ENCODE measurements at places on chromosomes 6 and 20. TPM values are rescaled to one million over a fixed set of nuclear protein-coding genes. Genes with fewer than 3 reads are reported as not detected.

Gene MEI4
- not detected for total RNA-seq

GRCh38 chr6:52510213-52510562 lies 66.7 kb downstream of the TRAM2 start:
- no peak for DNase-seq

DNA sequence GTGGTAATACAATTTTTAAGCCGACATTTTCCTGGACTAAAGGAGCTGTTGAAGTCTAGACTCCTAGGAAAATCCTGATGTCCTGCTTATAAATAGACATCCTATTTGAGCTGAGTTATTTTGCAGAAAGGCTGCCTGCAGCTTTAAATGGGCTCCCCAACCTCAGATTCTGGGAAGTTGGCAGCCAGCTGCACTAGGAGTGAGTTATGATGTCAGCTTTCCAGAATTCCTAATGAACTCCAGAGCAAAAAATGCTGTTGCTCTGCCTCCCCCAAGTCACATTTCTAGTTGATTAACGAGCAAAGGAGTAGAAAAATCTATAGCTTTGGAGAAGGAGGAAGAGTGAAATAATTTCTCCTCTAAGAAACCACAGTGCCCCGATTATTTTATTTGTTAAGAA lies 346.3 kb upstream of the SULF2 start:
- DNase-seq, result no peak

Gene BPIFB1
- total RNA-seq, result not detected

DNA sequence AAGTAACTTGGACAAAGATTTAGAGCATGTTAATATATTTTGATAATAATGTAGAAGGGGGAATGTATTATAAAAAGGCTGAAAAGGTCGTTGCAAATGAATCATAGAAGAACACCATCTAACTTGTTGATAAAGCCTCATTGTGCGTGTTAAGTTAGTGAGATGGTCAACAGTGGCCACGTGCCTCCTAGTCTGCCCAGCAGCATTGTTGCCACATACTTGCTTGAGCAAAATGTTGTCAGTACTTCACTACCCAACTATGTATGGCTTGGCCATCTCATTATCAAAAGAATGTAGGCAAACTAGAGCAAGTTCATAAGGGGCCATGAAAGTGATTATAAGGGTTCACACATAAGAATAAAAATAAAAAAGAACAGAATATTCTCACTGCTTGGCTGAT lies 84.6 kb downstream of the PHACTR1 start:
- DNase-seq, result no peak

DNA sequence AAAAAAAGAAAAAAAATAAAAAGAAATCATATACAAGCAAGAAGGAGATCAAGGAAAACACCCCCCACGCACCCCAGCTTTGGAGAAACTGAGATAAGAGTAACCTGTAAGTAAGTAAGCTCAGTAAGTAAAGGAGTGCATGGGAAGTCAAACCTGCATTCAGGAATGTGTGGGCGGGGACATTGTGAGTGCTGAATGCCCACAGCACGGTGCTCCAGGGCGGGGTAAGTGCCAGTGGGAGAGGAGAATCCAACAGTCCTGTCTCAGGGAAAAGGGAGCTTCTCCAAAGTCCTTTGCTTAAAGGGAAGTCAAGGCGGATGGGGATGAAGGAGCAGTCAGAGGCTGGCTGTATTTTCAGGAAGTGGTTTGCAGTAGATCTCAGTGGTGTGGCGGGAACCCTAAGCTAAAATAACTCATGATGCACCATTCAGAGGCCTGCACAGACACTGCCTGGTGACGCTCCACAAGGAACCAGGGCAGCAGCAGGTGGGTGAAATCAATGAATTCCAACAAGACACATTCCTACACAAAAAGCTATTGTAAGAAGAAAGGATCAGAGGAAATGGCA lies 368.0 kb downstream of the QKI start:
- DNase-seq, result no peak

DNA sequence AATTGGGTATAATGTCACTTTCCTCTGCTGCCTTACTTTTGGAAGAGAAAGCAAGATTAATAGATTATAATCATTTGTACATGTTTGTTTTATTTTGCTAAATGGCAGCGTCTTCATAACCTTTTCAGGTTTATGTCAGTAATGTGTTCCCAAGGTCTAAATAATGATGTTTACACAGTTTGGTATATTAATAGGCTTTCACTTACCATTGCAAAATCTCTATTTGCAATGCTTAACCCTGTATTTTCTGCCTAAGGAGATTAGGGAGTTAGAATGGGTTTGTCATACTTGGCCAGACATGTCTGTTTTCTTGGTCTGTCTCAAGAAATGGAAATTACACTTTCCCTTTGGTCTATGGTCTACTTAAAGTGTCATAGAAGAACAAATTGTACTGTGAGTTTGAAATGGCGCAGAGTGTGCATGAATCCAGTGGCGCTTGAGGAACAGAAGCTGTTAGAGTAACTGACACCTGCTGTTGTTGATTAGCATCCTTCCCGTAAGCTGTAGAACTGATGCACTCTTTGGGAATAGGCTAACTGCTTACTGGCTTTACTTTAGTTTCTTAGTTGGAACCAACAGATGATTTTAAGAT lies 261.1 kb downstream of the SAMD5 start:
- no peak for DNase-seq

DNA sequence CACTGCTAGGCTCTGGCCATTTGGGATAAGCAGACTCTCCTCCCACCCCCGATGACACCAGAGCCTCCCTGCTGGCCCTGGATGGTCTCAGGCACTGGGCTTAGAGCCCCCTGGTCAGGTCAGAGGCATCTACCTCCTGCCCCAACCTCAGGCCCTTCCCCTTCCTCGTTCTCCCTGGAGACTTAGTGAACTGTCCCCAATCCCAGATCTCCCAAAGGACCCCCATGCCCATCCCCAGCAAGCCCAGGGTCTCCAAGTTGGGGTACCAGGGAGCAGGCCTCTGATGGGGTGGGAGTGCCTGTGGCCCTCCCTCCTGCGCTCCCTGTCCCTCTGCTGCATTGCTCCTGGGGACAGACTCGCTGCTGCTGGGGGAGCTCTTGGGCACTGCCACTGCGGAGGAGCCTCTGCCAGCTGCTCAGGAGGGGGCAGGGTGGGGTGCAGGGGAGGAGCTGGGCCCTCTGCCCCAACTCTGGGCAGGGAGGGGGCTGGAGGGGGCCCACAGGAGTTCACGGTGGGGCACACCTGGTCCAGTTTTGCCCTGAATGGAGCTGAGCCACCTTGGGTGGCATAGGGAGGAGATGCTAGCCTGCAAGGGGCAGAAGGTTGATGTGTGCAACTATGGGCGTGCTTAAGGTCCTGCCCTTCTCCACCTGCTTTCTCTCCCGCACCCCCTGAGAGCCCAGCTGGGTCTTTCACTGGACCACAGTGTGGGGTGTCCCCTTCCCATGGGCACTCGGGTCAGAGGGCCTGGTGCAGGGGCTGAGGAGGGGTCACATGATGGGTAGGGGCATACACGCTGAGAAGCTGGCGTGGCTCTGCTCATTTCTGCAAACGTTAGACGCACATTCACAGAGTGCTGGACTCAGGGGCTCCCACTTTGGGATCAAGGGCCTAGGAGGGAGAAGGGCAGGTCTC lies 40.4 kb downstream of the SPDEF start:
- DNase-seq, result no peak

DNA sequence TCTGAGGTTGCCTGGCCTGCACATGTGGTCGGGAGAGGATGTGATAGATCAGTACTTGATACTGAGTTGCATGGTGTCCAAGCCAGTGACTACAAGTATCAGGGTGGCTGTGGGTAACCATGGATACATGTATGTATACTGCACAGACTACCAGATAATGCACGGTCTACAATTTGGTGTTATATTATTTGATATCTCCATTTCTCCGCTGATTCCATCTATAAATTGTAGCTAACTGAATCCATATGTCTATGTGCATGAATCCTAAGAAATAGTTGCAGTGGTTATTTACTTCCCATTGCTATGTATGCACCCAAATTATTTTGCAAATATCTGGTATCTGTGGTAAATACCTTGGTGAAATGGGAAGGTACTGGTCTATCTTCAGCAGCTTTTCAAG lies 83.8 kb upstream of the KIF25 start:
- no peak for DNase-seq

Gene UNC5CL
- not detected for total RNA-seq

Gene MCHR2
- not detected for total RNA-seq

GRCh38 chr20:42173440-42173839 lies 555.3 kb upstream of the CHD6 start:
- no peak for DNase-seq

DNA sequence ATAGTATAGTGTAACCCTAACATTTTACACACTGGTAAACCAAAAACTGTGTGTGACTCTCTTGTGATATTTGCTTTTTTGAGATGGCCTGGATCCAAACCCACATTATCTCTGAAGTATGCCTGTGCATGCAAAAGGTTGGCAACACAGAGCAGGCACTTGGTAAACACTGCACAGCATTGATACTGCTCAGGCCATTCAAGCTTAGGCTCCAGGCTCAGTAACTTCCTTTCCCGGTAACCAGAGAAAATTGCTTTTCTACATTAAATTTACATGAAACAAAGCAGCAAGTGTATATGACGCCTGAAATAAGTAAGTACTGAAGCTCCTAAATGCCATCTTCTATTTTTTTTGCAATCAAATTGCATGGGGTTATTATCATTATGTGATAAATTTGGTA lies 205.7 kb downstream of the EPM2A start:
- no peak for DNase-seq

- DNase-seq, result peak; percentile 44
Measured at GRCh38 chr6:114096561-114097172, 125.7 kb upstream of the HDAC2 start.

Gene OR2H2
- total RNA-seq, result not detected

GRCh38 chr6:14142511-14143223 lies 25.1 kb downstream of the CD83 start:
- DNase-seq, result no peak

- no peak for DNase-seq
Measured at GRCh38 chr6:71737953-71738352, 148.4 kb upstream of the RIMS1 start.

DNA sequence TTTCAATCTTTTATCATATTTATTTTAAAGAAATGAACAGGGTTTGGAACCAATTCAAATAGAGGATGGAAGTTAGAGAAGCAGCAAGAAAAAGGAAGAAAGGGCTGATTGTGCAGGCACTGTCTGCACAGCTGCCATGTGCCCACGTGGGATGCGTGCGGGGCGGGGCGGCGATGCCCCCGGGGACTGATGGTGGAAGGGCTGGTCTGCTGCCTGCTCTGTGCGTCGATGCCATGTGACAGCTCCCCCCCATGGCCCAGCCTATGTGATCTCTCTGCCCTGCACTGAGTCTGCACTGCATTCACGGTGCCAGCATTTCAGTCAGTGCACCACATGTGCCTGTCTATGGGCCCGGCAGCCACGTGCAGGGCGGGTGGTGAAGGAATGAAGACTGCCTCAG lies 96.4 kb downstream of the IRF4 start:
- DNase-seq, result no peak

Gene SHLD1
- total RNA-seq, result 2.6 TPM

DNA sequence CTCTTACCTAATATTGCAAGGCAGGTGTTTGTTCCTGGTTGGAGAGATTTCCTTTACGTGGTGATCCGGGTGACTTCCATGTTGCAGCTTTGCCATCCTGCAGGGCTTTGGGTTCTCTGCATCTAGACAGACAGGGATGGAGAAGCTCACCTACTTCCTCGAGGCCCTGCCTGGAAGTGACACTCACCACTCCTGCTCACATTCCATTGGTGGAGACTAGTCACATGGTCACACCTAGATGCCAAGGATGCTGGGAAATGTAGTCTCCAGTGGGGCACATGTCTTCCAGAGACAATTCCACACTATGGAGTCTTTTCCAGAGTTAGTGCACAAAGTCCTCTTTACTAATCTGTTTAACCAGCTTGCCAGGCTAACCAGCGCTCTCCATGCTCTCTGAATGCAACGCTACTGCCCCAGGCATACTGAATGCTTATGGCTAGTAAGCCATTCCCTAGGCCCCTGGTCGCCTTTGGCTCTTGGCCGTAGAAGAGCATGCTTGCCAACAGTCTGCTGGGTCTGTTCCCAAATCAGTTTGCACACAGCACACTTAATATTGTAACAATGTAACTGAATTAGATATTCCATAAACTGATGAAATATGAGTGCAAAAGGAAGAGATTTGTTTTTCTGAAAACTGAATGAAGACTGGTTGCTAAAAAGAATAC lies 6.7 kb upstream of the KCNK15 start:
- no peak for DNase-seq

DNA sequence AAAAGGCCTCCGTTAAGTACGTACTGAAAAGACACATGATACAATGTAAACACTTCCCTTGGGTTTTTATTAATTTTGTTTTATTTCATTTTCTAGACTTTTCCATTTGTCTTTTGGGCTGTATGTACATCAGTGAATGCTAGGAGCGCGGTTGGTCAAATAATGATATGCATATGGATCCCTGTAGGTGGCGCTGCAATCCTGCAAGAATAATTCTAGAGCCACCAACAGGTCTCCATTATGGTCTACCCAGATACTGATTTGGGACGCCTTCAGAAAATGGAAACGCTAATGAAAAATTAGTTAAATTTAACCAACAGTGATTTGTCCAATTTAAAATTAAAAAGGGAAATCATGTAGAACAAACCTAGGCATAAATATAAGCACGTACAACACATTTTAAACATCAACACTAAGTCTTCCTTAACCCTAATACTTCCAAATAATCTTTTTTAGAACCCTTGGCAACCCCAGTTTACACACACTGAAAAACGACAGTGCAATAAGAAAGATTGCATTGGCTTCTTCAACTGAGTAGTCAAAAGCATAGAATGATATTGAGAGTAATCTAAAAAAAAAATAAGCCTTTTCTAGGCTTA lies 433.5 kb downstream of the RFPL4B start:
- DNase-seq, result peak; percentile 57

- DNase-seq, result peak; percentile 50
Measured at GRCh38 chr6:144007478-144008119, 460 bp downstream of the PLAGL1 start.

GRCh38 chr6:111791415-111791814 lies 81.8 kb downstream of the FYN start:
- no peak for DNase-seq

DNA sequence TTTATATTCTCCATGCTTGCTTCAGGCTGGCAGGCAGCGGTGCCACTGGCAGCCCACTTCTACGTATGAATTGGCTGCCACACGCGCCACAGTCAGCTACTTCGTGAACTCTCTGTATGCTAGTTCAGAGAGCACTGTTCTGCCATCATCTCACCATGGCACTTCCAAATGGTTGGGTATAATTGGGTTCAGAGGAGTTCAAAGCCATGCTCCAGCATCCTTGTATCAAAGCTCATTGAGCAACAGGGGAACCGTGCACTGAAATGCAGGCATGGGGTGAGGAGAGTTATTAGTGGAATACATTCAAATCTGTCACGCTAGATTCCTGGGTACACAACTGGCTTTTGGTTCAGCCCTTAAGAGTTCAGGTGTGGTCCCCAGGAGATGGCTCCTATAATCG lies 519.9 kb upstream of the NOX3 start:
- no peak for DNase-seq

- DNase-seq, result peak; percentile 97
Measured at GRCh38 chr20:1469925-1470571, 3.4 kb upstream of the NSFL1C start.

Gene NRSN2
- total RNA-seq, result 43.1 TPM

- peak; percentile 50 for DNase-seq
Measured at GRCh38 chr6:155883741-155884140, 428.1 kb upstream of the NOX3 start.
